ENCODE measurements at places on chromosomes 12 and 14.

- DNase-seq: no peak
Observed at GRCh38 chr12:40583743-40584142, 108.5 kb upstream of the CNTN1 start.

- no peak for DNase-seq
Observed at GRCh38 chr14:43894534-43894933, 612.5 kb downstream of the FSCB start.

- DNase-seq: no peak
Observed at GRCh38 chr12:16258963-16259362, 18.5 kb downstream of the SLC15A5 start.

- no peak for DNase-seq
Observed at GRCh38 chr12:15522574-15523187, 200.4 kb downstream of the PTPRO start.

DNA sequence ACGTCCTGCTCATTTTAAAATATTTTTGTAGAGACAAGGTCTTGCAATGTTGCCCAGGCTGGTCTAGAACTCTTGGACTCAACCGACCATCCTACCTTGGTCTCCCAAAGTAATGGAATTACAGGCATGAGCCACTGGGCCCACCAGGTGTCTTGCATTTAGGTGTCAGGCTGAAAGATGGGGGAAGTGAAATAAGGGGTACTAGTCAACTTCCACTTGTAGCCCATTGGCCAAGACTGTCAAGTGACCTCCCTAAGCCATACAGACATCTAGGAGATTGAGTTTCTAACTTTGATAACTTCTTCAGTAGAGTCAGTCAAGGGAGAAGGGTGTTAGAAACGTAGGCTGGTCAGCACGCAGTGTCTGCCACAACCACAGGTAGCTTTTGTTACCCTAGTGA, 32.0 kb downstream of the ARF6 start:
- DNase-seq: no peak

DNA sequence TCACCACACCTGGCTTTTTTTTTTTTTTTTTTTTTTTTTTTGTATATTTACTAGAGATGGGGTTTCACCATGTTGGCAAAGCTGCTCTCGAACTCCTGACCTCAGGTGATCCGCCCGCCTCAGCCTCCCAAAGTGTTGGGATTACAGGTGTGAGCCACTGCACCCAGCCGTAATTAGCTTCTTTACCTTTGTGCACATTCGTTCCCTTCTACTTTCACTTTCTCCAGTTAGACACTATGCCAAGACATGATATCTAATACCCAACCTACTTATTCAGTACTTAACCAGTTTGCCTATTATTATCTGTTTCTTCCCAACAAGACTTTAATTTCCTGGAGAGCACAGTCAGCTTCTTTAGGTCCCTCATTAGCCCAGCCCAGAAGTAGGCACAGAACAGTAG, 5.3 kb downstream of the STYK1 start:
- no peak for DNase-seq

GRCh38 chr14:52987514-52987913, 36.7 kb upstream of the FERMT2 start:
- DNase-seq: no peak

GRCh38 chr14:91511043-91511383, 903 bp upstream of the PPP4R3A start:
- DNase-seq: no peak

GRCh38 chr12:10130042-10130441, at the start of gene CLEC7A:
Gene CLEC7A (minus strand): TSS chr12:10130199. CDS start chr12:10130082, 117 bp downstream.
- no peak for DNase-seq

GRCh38 chr12:116656306-116656705, 81.6 kb downstream of the SPRING1 start:
- DNase-seq: no peak

GRCh38 chr12:59700153-59700450, 104.3 kb downstream of the SLC16A7 start:
- DNase-seq: no peak

DNA sequence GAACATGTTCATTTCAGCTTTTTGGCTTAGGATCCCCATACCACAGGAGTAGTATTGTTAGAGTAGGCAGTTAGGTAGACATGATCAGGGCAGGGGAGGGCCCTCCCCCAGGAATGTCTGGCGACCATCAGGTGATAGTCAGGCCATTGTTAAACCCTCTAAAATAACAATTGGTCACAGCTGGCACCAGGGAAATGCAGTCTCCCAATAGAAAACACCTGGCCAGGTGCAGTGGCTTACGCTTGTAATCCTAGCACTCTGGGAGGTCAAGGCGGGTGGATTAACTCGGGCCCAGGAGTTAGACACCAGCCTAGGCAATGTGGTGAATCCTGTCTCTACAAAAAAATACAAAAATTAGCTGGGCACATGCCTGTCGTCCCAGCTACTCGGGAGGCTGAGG, 187.1 kb downstream of the MON2 start:
- no peak for DNase-seq

DNA sequence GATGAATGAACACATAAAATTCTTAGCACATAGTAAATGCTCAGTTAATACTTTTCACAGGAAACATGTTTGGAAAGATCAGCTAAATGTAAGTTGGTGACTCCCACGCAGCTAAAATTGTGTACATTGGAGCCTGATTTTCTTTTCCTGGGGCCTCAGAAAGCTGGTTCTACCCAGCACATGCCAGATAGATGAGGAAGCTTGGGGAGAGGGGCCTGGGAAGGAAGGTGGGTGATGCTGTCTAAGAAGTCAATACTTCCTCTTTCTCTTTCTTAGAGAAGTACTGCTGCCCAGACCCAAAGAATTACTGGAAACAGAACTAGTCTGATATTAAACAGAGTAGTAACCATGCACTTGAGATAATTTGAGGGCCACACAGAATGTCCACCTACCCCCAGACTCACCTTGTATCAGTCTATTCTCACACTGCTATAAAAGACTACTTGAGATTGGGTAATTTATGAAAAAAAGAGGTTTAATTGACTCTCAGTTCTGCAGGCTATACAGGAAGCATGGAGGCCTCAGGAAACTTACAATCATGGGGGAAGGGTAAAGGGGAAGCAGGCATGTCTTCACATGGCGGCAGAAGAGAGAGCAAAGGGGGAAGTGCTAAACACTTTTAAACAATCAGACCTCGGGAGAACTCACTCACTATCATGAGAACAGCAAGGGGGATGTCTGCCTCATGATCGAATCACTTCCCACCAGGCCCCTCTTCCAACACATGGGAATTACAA, 123.3 kb upstream of the MED13L start:
- no peak for DNase-seq

DNA sequence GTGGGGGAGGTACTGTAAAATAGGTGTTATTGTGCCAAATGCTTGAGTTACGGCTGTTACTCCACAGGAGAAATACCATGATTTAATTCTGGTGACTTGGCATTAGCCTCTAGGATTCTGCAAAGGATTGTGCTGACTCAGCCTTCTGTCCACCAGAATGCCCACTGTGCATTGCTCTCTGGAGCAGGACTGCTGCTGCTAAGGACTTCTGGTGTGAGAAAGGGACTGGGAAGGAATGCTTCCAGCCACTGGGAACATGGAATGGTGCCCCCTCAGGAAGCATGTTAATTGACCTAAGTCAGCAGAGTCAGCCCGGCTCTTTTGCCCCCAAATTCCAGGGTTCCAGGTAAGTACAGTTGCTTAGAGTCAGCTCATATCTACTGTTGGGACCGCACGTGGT, 32.9 kb downstream of the ZFHX2 start:
- no peak for DNase-seq

DNA sequence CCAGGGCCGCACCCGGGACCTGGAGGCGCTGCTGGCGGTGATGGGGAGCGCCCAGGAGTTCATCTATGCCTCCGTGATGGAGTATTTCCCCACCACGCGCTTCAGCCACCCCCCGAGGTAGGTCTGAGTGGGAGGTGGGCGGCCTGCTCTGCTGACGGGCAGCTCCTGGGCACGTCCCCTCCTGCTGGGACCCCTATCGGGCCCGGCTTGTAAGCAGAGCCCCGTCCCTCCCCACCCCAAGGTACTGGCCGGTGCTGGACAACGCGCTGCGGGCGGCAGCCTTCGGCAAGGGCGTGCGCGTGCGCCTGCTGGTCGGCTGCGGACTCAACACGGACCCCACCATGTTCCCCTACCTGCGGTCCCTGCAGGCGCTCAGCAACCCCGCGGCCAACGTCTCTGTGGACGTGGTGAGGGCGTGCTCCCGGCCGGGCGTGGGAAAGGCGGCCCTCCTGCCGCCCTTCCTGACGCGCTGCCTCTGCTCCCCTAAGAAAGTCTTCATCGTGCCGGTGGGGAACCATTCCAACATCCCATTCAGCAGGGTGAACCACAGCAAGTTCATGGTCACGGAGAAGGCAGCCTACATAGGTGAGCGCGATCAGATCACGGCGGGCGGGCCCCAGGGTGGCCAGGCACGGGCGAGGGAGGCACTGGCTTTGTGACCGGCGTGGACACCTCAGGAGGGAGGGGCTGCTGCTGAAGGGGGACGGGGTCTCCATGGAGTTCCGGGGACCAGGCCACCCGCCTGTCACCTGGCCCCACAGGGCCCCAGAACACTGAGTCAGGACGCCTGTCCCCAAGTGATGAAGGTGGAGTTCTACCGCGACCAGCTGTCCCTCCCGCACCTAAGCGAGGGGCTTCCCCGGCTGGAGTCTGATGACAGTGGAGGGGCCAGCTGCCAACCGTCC, 7.3 kb downstream of the PLD4 start:
- no peak for DNase-seq

- DNase-seq: no peak
Observed at GRCh38 chr12:5264006-5264405, 167.9 kb upstream of the NTF3 start.

DNA sequence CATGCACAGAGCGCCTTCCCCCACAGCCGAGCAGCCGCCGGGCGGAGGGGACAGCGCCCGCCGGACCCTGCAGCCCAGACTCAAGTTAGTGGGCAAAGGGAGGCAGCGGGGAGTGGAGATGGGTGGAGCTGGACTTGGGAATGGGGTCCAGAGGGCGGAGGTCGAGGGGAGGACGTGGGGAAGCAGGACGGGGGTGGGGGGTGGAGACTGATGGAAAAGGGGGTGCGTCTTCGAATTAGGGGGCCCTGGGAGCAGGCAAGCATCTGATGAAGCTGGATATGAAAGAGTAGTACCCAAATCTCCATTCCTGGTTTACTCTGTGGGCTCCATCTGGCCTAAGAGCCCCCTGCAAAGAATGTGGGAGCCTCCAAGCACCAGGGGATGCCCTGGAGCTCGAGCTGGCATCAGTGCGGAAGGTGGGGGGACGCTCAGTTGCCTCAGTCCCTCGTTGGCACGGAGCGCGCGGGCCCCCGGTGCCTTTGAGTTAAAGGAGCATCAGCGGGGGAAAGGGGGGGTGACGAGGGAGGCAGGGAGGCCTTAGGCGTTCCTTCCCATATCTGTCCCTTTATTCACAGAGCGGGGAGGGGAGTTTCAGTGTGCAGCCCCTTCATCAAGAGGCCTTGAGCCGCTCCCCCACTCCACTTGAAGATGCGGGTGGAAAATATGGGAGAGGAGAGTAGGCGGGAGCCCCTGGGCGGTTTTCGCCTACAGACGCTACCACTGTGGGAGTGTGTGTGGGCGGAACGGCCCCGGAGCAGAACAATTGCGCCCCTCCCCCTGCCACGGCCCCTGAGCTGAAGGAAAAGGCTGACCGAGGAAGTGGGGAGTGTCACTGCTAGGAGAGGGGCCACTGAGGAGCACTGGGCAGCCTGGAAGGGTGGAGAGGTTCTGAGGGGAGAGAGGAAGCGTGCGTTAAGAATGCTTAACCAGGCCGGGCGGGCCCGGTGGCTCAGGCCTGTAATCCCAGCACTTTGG, 644 bp downstream of the NAB2 start:
- no peak for DNase-seq

DNA sequence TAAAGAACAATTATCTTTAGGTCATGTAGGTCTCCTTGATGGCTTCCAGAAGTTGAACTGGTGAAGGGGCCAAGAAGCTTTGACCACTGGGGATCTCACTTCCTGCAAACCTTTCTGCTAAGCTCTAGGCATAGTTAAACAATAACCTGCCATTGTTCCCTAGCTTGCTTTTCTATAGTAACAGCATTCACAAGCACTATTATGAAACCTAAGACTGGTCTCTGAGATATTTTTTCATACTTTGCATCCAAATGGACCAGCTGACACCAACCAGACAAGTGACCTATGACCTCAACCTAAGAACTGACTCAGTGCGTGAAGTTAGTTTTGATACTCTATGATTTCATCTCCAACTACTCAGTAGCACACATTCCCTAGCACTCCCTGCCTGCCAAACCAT, 129.1 kb downstream of the PTPRB start:
- no peak for DNase-seq

GRCh38 chr14:103227094-103227768, 104.0 kb downstream of the TNFAIP2 start:
- DNase-seq: no peak

GRCh38 chr12:1162081-1162760, 171.2 kb downstream of the ERC1 start:
- DNase-seq: no peak

DNA sequence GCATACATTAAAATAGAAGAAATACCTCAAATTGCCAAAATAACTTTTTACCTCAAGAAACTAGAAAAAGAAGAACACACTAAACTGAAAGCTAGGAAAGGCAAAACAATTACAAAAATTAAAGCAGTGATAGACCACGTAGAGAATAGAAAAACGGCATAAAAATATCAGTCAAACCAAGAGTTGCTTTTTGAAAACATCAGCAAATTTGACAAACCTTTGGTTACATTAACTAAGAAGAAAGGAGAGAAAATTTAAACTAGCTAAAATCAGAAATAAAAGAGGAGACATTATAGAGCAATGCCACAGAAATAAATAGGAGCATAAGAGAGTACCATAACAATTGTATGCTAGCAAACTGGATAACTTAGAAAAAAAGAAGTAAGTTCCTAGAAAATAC, 553.8 kb downstream of the CCER1 start:
- DNase-seq: no peak
